A549 treated with Hydrocortisone at 1 μM for 4 hours (cell line): ENCODE measurements at places on chromosomes 12 and 14. TPM values are rescaled to one million over a fixed set of nuclear protein-coding genes. Genes with fewer than 3 reads are reported as not detected.

Gene VASH1
- total RNA-seq = 3.0 to 4.4 TPM (median 4.1 TPM) in 5 replicates

Gene CCDC175
- not detected in 5 replicates for total RNA-seq

Gene NYNRIN
- 0.22 to 0.50 TPM (median 0.36 TPM) in 5 replicates for total RNA-seq

Gene RTL1
- total RNA-seq = 0.14 to 0.29 TPM (median 0.28 TPM) in 5 replicates

Gene LRP1-AS
- total RNA-seq = not detected in 5 replicates

Gene KRT82
- total RNA-seq = not detected in 5 replicates

Gene CCDC197
- total RNA-seq = not detected in 5 replicates

Gene AHNAK2
- 194 to 278 TPM (median 207 TPM) in 5 replicates for total RNA-seq

Gene C12orf54
- total RNA-seq = not detected in 5 replicates

Gene SPATA7
- total RNA-seq = 3.4 to 4.8 TPM (median 3.9 TPM) in 5 replicates

Gene IQSEC3
- total RNA-seq = 0.01 to 0.10 TPM in 2 of 5 replicates, not detected in the others

Gene GPR137C
- 0.05 to 0.25 TPM (median 0.08 TPM) in 5 replicates for total RNA-seq

Gene GALNT8
- not detected in 5 replicates for total RNA-seq

Gene BRI3BP
- total RNA-seq = 17.6 to 22.1 TPM (median 20.0 TPM) in 5 replicates

Gene ATP2A2
- total RNA-seq = 233 to 328 TPM (median 280 TPM) in 5 replicates

Gene KRT74
- not detected in 5 replicates for total RNA-seq

Gene KRT83
- total RNA-seq = 2.1 to 7.9 TPM (median 6.3 TPM) in 5 replicates

Gene AQP2
- not detected in 5 replicates for total RNA-seq

Gene ATXN7L3B
- 13.1 to 19.5 TPM (median 16.0 TPM) in 5 replicates for total RNA-seq

Gene MANSC1
- total RNA-seq = 3.3 to 4.8 TPM (median 3.9 TPM) in 5 replicates

Gene CLEC4D
- total RNA-seq = not detected in 5 replicates

Gene CLECL1
- total RNA-seq = not detected in 5 replicates

Gene RHOJ
- not detected in 5 replicates for total RNA-seq

Gene KLRK1
- total RNA-seq = 0.08 TPM in 1 of 5 replicates, not detected in the others

Gene REP15
- 0.18 to 0.63 TPM (median 0.35 TPM) in 5 replicates for total RNA-seq

Gene FAM181A
- not detected in 5 replicates for total RNA-seq

Gene SLCO1B1
- total RNA-seq = 0.39 to 0.63 TPM (median 0.41 TPM) in 5 replicates

Gene DIO2
- 1.6 to 2.7 TPM (median 2.1 TPM) in 5 replicates for total RNA-seq

Gene CNTN1
- 36.5 to 64.7 TPM (median 53.7 TPM) in 5 replicates for total RNA-seq

Gene CLEC12A
- not detected in 5 replicates for total RNA-seq

Gene RPS6KA5
- total RNA-seq = 3.4 to 7.8 TPM (median 5.4 TPM) in 5 replicates

Gene PRICKLE1
- total RNA-seq = 0.64 to 1.1 TPM (median 0.81 TPM) in 5 replicates

Gene ARHGDIB
- 0.79 to 1.7 TPM (median 1.1 TPM) in 5 replicates for total RNA-seq

Gene ALDH2
- total RNA-seq = 74.6 to 90.6 TPM (median 85.6 TPM) in 5 replicates

Gene ANG
- total RNA-seq = 6.7 to 11.3 TPM (median 10.5 TPM) in 5 replicates

Gene CATSPERB
- total RNA-seq = not detected in 5 replicates

Gene SEC23A
- 51.7 to 103 TPM (median 86.7 TPM) in 5 replicates for total RNA-seq

Gene DENND5B
- 10.3 to 13.4 TPM (median 13.0 TPM) in 5 replicates for total RNA-seq

Gene MFAP5
- total RNA-seq = 0.12 to 0.49 TPM (median 0.23 TPM) in 5 replicates

Gene RD3L
- total RNA-seq = not detected in 5 replicates

Gene HCAR1
- total RNA-seq = 0.03 to 0.05 TPM (median 0.03 TPM) in 3 of 5 replicates, not detected in the others
